ENCODE measurements at places on chromosomes 5 and 9.

- DNase-seq = no peak
Observed at GRCh38 chr5:44365345-44365744, 23.9 kb downstream of the FGF10 start.

- no peak for DNase-seq
Observed at GRCh38 chr9:85377731-85378289, 363.9 kb downstream of the AGTPBP1 start.

DNA sequence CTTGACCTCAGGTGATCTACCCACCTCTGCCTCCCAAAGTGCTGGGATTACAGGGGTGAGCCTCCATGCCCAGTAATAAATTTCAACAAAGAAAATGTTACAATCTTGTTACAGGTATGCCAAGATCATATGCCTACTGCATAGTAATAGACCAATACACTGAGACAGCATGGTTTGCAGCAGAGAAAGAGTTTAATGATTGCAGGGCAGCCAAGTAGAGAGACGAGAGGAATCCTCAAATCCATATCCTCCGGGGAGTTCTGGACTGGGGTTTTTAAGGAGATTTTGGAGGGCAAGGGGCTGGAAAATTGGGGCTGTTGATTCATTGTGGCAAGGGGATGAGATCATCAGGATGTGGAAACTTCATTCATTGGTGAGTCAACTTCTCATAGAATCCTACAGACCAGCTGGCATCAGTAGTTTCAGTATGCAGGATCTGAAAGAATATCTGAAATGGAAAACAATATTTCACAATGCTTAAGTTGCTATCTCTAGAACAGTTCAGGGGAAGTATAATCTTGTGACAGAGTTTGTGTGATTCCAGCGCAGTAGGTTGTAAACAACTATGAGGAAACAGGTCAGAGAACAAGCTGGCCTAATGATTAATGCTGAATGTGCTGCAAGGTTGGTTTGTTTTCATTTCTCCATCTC, 14.8 kb upstream of the TUT7 start:
- DNase-seq = no peak

GRCh38 chr9:79884546-79884945, 312.8 kb downstream of the TLE4 start:
- DNase-seq = no peak

- DNase-seq = no peak
Observed at GRCh38 chr5:131640043-131640856, 5.2 kb upstream of the RAPGEF6 start.

- no peak for DNase-seq
Observed at GRCh38 chr9:98251551-98251950, 3.9 kb downstream of the TBC1D2 start.

DNA sequence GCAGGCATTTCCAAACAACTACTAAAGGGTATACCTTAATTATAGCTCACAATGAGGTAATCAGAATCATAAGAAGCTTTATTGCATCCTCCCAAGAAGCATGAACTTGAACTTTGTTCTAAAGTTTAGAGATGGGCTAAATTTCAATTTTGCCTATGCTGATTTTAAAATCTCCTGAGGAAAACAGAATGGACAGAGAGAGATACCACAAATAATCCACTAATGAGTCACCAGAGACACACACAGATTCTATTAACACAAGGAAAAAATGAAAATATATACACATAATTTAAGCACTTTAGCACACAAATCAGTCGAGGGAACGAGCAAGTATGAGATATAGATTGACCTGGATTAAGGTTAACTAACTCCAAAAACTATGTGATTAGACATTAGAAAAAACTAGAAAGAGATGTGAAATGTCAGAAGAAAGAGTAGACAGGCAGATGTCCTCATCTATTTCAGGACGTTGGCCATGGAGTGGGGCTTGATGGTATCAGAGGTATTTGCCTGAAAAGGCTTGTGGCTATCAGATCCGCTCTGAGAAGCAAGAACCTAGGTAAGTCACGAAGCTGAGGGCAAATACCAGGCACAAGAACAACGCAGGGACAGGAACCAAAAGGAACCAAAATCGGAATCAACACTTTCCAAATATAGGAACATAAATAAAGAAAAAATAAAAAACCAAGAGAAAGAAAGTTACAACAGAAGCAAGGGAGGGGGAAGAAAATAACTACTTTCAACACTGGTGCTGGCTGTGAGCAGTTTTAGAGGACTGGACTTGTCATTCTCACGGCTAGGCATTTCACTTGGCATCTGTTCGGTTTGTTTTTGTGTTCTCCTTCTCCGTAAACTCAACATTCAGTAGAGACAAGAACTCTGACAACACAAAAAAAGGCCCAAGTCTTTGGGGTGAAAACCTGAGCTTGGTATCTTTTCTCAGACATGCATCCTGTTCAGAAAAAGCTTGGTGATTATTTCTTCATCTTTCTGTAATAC, 294.6 kb upstream of the PUM3 start:
- no peak for DNase-seq

DNA sequence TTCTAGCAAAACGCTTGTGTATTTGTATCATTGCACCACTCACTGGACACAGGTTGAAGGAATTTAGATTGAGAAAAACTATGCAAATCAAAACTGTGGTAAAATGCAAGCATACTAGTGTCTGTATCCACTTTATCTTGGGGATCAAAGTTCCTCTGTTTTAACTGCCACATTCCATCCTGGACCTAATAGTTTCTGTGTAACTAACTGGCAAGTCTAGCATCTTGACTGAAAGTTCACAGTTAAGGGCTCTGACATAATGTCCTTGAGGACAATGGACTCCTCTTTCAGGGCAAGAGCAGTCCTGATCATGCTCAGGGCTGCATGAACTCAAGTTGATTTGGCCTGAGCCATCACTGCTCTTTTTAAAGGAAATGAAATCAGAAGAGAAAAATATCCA, 30.7 kb downstream of the NFIB start:
- no peak for DNase-seq

GRCh38 chr9:105308461-105309341, 64.2 kb downstream of the SLC44A1 start:
- no peak for DNase-seq

All from renal cortex interstitium (tissue), 15 donors.